ENCODE measurements at places on chromosomes 5 and 9.

DNA sequence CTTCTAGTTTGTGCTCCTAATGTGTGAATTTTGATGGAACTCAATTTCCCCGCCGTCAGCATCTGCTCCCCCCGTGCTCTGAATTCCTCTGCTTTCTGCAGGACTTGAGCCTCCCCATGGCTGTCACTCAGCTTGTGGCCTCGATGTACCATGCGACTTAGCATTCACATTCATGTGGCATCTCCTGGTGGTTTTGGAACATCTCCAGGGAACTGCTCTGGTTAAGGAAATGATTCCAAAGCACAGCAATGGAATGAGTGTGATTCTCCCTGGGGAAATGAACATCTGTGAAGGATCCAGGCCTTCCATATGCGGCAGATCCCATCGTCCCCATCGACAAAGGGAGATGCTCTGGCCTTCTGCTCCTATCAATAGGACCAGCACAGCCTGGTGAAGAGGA, 119.0 kb downstream of the ENTREP1 start:
- no peak for DNase-seq

GRCh38 chr9:129280236-129280622, 102.2 kb upstream of the IER5L start:
- DNase-seq, result no peak

- DNase-seq, result peak; percentile 1
These were observed 23.6 kb upstream of the PDE4D start for GRCh38 chr5:59917121-59917520.

DNA sequence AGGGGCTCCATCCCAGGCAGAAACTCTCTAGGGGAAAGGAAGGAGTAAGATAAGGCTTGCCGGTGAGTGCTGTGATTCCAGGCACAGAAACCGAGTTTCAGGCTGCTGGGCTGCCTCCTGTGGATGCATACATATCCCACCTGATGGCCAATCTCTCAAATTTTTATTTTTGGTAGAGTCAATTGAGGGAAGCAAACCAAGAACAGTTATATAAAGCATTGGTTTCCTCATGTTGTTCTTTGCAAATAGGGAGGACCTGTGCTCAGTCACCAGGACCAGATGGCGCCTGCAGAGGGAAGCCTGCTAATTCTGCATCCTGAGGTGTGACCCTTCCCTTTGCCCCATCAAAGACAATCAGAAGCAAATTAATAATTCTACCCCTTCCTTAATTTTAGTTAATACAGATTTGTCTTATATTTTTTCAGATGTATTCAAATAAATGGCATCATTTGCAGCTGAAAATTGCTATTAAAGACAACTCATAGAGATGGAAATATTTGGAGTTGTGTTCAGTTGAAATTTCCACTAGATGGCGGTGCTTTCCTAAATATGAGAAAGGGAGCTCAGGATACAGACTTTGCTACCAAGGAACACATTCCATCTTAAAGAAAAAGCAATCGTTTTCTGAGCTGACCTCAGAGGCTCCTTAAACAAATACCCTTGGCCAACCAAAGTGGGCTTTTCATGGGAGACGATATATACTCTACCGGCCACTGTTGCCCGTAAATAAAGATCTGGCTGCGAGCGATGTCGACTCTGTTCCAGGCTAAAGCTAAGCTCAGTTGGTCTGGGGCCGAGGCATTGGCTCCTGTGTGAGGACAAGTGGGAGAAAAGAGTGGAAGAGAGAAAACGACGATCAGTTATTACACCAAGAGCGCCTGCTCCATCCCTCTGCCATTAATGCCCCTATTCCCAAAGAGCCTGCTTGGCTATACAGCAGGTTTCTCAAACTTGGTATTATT, 225.7 kb upstream of the KLF9 start:
- peak; percentile 44 for DNase-seq

All from bronchial epithelial cell (primary cell).